ENCODE measurements at places on chromosomes 6 and 20. TPM values are rescaled to one million over a fixed set of nuclear protein-coding genes. Genes with fewer than 3 reads are reported as not detected.

GRCh38 chr6:150194195-150194594, 51.4 kb downstream of the PPP1R14C start:
- no peak for DNase-seq

GRCh38 chr6:43268782-43269272, 25.5 kb downstream of the TTBK1 start:
- DNase-seq = no peak

- no peak for DNase-seq
These were observed 465.9 kb upstream of the ARID1B start for GRCh38 chr6:156311291-156311690.

DNA sequence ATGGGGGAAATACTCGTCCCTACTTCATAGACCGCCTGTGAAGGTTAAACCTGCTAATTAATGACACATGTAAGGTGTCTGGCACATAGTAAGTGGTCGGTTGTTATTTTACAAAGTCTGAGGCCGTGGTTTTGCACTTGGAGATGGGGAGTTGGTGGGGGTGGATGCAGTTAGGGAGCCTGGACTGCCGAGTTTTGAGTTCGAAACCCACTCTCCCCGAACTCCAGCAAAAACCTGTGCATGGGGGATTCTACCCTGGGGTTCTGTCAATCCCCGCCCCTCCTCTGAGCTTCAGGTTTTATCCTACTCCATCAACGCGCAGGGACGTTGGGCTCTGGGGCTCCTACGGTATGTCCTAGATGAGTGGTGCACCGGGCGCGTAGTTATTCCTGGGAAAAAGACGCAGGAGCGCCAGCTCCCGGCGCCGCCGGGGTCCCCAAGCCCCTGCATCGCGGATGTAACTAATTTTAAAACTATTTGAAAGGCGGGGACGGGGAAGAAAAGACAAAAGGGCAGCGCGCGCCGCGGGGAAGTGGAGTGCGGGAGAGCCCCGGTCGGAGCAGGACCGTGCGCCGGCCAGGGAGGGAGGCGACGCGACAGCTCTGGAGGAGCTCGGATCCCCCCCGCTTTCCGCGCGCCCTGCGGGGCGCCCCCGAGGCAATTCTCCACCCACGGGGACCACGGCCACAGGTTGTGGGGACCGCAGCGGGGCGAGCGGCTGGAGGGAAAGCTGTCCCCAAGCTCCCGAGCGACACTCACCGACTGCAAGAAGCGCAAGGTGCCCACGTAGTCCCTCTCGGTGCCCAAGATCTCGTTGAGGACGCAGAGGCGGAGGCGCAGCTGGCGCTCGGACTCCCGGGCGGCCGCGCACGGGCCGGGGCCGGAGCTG, 672 bp downstream of the PREX1 start:
- DNase-seq = no peak

DNA sequence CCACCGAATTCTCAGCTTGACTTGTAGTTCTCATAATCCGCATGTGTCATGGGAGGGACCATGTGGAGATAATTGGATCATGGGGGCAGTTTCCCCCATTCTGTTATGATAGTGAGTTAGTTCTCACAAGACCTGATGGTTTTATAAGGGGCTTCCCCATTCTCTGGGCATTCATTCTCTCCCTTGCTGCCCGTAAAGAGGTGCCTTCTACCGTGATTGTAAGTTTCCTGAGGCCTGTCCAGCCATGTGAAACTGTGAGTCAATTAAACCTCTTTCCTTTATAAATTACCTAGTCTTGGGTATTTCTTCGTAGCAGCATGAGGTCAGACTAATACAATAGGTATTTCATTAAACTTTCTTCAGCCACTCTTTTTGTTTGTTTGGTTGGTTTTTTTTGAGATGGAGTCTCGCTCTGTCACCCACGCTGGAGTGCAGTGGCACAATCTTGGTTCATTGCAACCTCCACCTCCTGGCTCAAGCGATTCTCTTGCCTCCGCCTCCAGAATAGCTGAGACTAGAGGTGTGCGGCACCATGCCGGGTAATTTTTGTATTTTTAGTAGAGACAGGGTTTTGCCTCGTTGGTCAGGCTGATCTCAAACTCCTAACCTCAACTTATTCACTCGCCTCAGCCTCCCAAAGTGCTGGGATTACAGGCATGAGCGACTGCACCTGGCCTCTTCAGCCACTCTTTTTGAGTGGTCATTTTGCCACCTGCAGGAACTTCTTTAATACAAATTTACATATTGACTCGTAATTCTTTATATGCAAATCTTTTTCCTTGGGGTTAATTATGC, 36.3 kb downstream of the GSTA2 start:
- peak; percentile 51 for DNase-seq

DNA sequence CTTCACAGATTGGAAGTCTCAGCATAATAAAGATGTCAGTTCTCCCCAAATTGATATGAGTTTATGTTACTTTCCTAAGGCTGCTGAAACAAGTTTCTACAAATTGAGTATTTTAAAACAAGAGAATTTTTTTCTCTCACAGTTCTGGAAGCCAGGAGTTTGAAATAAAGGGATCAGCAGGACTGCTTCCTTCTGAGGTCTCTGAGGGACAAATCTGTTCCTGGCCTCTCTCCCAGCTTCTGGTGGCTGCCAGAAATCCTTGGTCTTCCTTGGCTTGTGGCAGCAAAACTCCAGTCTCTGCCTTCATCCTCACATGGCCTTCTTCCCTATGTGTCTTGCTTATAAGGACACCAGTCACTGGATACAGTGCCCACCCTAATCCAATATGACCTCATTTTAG, 136.1 kb downstream of the TFAP2A start:
- no peak for DNase-seq

- peak; percentile 98 for DNase-seq
These were observed 69.2 kb upstream of the TBC1D7 start for GRCh38 chr6:13397359-13398068.

DNA sequence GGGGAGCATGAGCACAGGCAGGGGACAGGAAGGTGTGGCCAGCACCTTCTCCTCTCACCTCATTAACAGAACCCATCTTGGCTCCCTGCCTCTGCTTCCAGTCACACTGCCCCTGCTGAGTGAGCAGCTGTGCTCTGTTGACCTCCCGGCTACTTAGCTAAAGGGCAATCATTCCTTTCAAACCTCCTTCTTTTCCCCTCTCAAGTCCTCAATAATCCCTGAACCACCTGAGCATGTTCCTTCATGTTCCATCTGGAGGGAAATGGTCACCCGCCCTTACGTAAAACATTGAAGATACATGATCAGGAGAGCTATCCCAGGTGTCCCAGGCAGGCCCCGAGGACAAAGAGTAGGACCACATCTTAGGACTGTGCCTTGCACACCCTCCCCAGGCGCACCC, 21.7 kb upstream of the MRPS10 start:
- DNase-seq = no peak

DNA sequence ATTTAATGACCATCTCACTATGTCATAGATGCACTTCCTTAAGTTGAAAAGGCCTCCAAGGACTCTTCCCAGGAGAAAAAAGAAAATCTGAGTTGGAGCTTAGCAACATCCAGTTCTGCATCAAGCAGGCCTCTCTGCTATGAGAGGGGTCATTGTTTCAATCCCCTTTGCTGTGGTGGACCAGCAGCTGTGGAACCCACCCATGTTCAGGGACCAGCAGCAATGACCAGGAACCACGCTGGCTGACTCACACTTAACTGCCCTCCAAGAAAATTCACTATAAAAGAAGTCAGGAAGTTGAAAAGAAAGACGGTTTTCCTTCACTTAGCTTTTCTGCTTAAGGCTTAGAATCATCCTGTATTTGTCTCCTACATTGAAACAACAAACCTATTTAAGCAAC, 1062.4 kb upstream of the FLRT3 start:
- no peak for DNase-seq

DNA sequence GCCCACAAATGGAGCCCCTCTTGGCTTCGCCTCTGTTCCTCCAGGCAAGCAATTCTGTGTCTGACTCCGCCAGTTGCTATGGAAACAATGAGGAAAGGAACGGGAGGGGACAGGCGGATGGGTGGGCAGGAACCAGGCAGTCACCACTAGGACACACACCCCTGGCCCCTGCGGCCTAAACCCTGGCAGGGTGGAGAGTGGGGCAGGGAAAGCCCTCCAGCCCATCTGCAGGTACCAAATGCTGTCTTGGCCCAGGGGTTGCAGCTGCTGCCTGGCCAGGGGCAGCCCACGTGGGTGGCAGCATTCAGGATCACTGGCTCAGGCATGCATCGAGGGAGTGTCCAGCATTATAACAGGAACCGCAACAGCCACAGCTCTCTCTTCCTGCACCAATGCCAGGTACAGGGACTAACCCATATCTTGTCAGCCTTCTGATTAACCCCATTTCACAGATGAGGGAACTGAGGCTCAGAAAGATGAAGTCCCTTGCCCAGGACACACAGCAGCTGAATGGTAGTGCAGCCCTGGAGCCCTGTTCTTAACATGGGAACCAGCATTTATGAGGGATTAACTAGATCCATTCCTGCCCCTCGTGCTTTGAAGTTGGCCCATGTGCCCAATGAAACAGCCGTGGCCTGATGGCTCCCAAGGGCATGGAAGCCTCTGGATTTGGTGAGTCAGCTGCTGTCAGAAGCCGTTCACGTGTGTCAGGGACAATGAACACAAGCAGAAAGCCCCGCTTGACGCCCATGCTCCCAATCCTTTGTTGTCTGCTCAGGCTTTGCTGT, 66.3 kb downstream of the NOL4L start:
- no peak for DNase-seq

- no peak for DNase-seq
These were observed 15.1 kb upstream of the CCR6 start for GRCh38 chr6:167107787-167108186.

The ARHGAP18 gene
- total RNA-seq = 1.6 TPM

The ZNF184 gene
- total RNA-seq = 18.8 TPM
